CD4-positive, CD25-positive, alpha-beta regulatory T cell (primary cell): ENCODE measurements at places on chromosomes 2 and 18. TPM values are rescaled to one million over a fixed set of nuclear protein-coding genes. Genes with fewer than 3 reads are reported as not detected.
A peak's percentile ranks its signal among the peaks of the same experiment; 100 is the strongest.

FAM237A gene
- polyA plus RNA-seq: not detected

DNA sequence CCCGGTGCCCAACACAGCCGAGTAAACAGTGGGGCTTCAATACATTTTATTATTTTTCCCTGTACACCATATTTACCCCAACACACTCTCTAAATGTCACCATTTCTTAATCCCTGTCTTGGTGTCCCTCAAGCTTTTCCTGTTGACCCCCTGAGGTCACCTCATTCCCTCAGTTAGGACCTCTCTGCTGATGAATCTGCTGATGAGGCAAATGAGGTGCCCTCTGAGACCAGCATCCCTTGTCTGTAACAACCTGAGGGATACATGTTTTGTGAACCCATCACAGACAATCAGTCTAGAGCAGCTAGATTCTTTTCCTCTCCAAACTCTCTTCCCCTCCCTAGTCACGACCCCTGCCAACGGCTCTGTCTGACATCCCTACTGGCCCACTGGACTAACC is 127.6 kb downstream of the FSHR start:
- DNase-seq: no peak

DNA sequence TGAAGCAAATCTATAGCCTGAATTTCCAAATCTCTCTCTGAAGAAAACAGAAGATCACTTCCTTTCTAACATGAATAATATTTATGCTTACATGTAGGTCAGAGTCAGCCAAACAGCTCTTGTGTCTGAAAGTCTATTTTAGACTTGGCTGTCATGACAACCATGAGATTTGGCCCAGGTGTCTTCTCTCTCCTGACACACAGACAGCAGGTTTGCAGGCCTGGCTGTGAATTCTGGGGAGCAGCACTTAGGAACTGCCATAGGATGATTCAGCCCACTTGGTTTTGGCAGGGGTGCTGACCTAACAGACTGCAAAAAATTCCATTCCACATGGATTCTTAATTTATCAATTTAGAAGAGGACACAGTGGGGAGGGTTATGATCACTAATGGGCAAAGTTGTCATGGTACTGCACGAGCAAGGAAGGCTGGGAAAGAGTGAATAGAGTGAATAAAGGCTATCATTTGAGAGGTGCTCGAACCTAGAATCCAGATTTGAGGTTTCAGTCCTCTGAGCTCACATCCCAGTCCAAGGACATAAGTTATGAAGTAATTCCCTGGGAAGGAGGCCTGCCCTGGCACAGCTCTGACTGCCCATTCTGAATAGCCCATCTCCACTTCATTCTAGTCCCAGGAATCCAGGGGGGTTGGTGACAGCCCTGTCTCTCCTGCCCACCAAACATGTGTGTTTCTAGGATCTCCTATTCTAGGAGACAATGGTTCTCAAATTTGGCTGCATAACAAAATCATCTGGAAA is 453.9 kb upstream of the TRIB2 start:
- DNase-seq: peak; percentile 28

GRCh38 chr2:178418426-178418825 is 32.5 kb downstream of the PRKRA start:
- DNase-seq: no peak

DNA sequence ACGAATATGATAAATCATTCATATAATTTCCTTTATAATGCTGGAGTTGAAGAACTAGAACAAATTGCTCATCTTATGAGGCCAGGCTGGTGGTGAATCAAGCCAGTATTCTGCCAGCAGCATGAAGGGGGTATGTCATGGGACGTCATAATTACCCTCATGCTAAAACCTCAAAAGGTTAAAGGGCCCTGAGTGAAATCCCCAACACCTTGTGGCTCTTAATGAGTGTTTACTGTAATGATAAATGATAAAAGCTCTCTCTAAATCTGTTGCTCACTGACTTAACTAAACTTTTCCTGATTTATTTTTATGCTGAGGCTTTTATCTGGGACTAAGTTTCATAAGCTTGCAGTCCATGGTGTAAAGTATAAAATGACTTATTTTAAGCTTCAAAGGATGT is 18.3 kb upstream of the NEDD4L start:
- DNase-seq: no peak

GRCh38 chr2:158101384-158101926 is at the start of gene UPP2:
Gene UPP2 (plus strand): TSS chr2:158101876. CDS start chr2:158102064, 188 bp downstream.
- DNase-seq: no peak

GRCh38 chr2:128369602-128370467 is 51.2 kb upstream of the HS6ST1 start:
- DNase-seq: no peak

- peak; percentile 16 for DNase-seq
These were observed 27.5 kb downstream of the SIX2 start for GRCh38 chr2:44981714-44982108.

DNA sequence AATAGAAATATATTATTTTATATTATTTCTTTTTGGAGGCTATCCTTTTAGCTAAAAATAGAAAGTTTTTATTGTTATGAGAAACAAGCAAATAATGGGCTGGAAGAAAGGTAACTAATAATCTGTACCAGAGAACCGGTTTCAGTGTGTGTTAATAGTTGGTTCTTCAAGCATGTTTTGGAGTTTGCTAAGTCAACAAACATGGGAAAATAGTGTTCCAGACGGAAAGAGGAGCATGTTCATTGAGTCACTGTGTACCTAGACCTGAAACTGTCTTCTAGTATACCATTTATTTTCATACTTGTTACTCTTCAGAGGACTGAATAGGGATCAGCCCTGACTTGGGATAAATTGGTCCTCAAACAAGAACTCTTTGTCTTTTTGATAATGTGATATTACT is 134.5 kb upstream of the CWC22 start:
- DNase-seq: no peak

- no peak for DNase-seq
These were observed 43.0 kb upstream of the FZD5 start for GRCh38 chr2:207812726-207813080.
